ENCODE measurements at places on chromosomes 5 and 9. TPM values are rescaled to one million over a fixed set of nuclear protein-coding genes. Genes with fewer than 3 reads are reported as not detected.
A peak's percentile ranks its signal among the peaks of the same experiment; 100 is the strongest.

GRCh38 chr5:32092938-32093812 is 80.9 kb downstream of the GOLPH3 start:
- no peak overlapping the region for H3K4me3 ChIP-seq
- peaks cover 20% of the 10 kb centered on the region for H3K36me3 ChIP-seq
- H3K27ac ChIP-seq: no peak overlapping the region
- H3K27me3 ChIP-seq: no peaks in the 10 kb centered on the region
- H3K4me1 ChIP-seq: peaks cover 23% of the 10 kb centered on the region

DNA sequence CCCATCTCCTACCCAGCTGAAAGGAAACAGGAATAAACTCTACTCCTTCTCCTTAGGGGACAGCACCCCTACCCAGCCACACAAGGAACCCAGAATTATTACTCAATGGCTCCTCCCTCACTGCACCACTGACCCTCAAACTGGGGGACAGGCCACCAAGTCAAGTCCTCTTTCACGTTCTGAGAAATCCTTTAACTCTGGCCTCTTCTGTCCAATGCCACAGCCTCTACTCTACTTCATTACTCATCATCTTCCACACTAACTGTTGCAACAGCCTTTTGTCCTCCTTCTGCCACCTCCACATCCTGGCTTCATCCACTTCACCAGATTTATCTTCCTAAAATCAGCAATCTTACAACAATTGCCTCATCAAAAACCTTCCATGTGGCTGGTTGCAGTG is 6.8 kb downstream of the TTC39B start:
- no peak overlapping the region for H3K4me3 ChIP-seq
- H3K4me1 ChIP-seq: peaks cover 11% of the 10 kb centered on the region
- H3K27me3 ChIP-seq: no peaks in the 10 kb centered on the region
- no peak for DNase-seq
- no peak overlapping the region for H3K27ac ChIP-seq

DNA sequence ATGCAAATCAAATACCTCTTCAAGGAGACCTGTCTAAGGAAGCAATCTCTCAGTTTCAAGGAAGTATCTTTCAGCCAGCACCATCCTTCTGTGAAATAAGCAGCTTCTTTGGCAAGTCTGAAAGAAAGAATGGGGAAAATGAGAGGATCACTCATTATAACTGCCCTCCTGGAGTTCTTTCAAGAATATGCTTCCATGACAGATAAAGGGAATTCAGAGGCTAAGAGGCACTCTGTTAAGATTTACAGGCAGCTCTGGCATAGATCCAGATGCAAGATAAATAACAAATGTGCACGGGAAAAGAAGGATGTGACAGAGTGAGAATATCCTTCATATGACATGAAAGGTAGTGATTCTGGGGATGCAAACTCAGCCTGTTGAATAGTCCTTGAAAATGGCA is 348.2 kb upstream of the CCNG1 start:
- H3K4me3 ChIP-seq: no peak overlapping the region
- no peaks in the 10 kb centered on the region for H3K4me1 ChIP-seq
- H3K27ac ChIP-seq: no peak overlapping the region
- H3K27me3 ChIP-seq: no peaks in the 10 kb centered on the region

TEX48 gene
- total RNA-seq: not detected

ENTREP1 gene
- total RNA-seq: 35.7 TPM

- no peak for DNase-seq
- H3K4me3 ChIP-seq: no peak overlapping the region
- no peaks in the 10 kb centered on the region for H3K27me3 ChIP-seq
- H3K4me1 ChIP-seq: no peaks in the 10 kb centered on the region
- no peaks in the 10 kb centered on the region for H3K36me3 ChIP-seq
Measured at GRCh38 chr5:34622098-34622400, 34.1 kb upstream of the RAI14 start.

CHSY3 gene
- total RNA-seq: 0.49 TPM

DNA sequence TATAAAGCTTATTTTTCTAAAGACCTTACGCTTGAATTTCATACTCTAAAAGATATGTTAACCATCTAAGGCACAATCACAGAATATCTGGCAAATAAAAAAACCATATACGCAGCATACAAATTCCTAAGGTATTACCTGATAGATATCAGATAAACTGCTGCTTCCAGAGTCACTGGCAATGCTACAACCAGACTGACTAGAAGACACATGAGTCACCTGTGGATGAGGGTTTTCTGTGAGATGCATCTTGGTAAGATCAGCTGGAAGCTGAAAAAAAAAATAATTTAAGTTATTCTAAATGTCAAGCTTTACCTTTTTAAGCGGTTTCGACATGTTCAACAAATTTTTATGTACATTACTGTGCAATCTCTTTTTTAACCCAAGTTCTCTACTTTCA is 113.8 kb downstream of the RAPGEF6 start:
- peaks cover 17% of the 10 kb centered on the region for H3K36me3 ChIP-seq
- no peak for DNase-seq
- no peaks in the 10 kb centered on the region for H3K27me3 ChIP-seq
- H3K4me3 ChIP-seq: no peak overlapping the region

DIRAS2 gene
- not detected for total RNA-seq

PDZD2 gene
- total RNA-seq: 7.8 TPM

DNA sequence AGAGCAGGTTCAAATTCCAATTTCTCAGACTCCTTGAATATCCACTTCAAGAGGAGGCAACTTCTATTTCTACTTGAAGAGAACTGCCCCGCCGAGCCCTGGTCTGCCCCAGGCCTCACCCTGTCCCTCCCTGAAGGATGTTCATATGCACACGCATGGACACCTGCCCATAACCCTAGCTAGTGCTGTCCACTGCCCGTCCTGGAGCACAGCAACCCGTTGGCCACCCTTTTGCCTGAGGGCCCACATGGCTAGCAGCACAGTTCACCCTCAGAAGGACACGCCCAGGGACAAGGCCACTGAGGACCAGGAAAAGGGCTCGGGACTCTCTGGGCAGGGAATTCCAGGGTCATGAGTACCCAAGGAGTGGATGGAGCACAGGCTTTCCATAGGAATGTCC is 63.6 kb downstream of the EGFLAM start:
- no peak overlapping the region for H3K27ac ChIP-seq
- H3K27me3 ChIP-seq: no peaks in the 10 kb centered on the region
- H3K4me1 ChIP-seq: no peaks in the 10 kb centered on the region
- no peaks in the 10 kb centered on the region for H3K36me3 ChIP-seq
- no peak overlapping the region for H3K4me3 ChIP-seq

GRCh38 chr9:69649566-69650250 is 22.5 kb downstream of the APBA1 start:
- no peaks in the 10 kb centered on the region for H3K27me3 ChIP-seq
- no peak overlapping the region for H3K4me3 ChIP-seq
- H3K4me1 ChIP-seq: no peaks in the 10 kb centered on the region
- DNase-seq: no peak

DNA sequence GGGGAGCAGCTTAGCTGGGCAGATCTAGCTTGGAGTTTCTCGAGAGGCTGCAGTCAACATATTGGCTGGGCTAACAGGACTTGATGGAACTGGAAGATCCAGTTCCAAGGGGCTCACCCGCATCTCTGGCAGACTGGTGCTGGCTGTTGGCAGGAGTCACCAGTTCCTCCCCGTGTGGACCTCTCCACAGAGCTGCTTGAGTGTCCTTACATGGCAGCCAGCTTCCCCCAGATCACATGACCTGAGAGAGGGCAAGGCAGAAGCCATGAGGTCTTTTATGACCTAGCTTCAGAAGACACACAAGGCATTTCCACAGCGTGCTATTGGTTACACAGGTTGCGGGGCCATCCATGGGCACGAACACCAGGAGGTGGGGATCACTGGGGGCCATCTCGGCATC is 26.4 kb upstream of the RXRA start:
- H3K27ac ChIP-seq: no peak overlapping the region
- peak; percentile 32 for DNase-seq
- no peaks in the 10 kb centered on the region for H3K36me3 ChIP-seq

CRB2 gene
- not detected for total RNA-seq

PCDHGB2 gene
- total RNA-seq: 2.2 TPM

FAXDC2 gene
- 3.1 TPM for total RNA-seq

DNA sequence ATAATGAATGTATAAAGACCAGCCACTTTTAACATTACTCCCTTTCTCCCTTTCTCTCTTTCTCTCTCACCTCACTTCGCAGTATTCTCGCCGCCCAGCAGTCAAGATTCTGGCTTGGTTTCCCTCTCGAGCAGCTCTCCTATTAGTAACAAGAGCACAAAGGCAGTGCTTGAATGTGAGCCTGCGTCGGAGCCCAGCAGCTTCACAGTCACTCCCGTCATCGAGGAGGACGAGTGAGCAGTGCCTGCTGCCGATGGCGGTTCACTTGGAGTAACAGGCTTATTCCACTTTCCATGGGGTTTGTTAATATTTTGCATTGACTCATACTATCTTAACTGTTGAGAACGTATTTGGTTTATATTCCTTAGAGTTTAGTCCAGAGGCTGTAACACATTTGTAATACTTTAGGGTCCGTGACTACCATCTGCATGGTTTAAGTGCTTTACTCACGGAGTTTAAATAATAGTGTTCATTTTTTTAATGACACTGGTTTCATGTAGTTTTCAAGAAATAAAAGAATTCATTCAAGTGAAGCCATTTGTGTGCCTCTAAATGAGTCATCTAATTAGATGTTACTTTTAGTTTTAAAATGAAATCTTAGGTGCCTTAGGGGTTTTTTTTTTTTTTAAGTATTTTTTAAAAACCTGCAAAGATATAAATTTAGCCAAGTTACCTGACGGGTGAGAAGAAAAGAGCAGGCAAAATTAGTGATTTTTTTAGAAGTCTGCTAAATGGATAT is 8.4 kb upstream of the DMRT3 start:
- H3K27me3 ChIP-seq: peaks cover 85% of the 10 kb centered on the region
- peaks cover 4% of the 10 kb centered on the region for H3K4me1 ChIP-seq
- no peaks in the 10 kb centered on the region for H3K36me3 ChIP-seq
- H3K4me3 ChIP-seq: no peak overlapping the region
- DNase-seq: no peak

- no peak overlapping the region for H3K27ac ChIP-seq
- H3K4me1 ChIP-seq: no peaks in the 10 kb centered on the region
- no peaks in the 10 kb centered on the region for H3K27me3 ChIP-seq
- peaks cover 100% of the 10 kb centered on the region for H3K36me3 ChIP-seq
Measured at GRCh38 chr5:146151970-146152369, 30.5 kb downstream of the LARS1 start.

DNA sequence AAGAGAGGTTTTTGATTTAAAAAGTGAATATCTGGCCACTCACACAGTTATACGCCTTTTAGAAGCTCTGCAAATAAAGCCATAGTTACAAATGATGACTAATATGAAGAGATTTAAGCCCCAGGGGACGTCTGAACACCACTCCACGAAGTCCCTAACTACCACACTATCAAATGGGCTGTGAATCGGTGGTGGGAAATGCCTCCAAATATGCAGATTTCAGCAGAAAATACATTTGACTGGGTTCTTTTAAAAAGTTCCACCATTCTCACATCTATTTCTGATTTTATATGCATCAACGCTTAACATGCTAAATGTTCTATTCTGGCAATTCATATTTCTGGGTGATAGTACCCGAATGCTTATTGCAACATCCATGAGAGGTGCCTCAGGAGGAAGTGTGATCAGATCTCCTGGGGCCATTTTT is 22.5 kb downstream of the TICAM2 start:
- no peaks in the 10 kb centered on the region for H3K27me3 ChIP-seq
- no peak overlapping the region for H3K27ac ChIP-seq
- no peak overlapping the region for H3K4me3 ChIP-seq

CAMK2A gene
- total RNA-seq: 118 TPM

DNA sequence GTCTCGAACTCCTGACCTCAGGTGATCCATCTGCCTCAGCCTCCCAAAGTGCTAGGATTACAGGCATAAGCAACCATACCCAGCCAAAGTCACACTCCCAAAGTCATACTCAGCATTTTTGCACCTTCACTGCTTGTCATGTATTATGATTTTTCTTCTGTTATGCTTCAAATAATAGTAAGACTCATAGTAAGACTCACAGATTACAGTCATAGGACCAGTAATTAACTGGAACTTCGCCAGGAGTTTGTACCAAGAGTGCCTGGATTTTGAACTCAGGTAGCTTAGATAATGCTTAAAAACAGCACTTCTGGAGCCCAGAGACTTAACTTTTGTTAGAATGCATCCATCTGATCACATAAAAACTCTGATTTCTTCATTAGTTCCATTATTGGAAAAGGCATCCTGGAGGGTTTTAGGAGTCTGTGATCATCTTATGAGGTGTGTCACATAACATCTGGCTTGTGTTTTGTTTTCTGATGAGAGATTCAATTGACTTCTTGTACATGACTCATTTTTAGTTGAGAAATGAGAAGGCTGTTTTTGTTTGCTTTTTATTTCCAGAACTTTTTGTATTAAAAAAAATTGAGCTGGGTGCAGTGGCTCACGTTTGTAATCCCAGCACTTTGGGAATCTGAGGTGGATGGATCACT is 131.5 kb downstream of the ADAMTS19 start:
- no peaks in the 10 kb centered on the region for H3K4me1 ChIP-seq
- H3K4me3 ChIP-seq: no peak overlapping the region
- DNase-seq: no peak
- H3K36me3 ChIP-seq: no peaks in the 10 kb centered on the region
- no peak overlapping the region for H3K27ac ChIP-seq

NREP gene
- 7.0 TPM for total RNA-seq

GRCh38 chr9:86734771-86735170 is 212.5 kb downstream of the GAS1 start:
- no peaks in the 10 kb centered on the region for H3K36me3 ChIP-seq
- no peaks in the 10 kb centered on the region for H3K4me1 ChIP-seq
- H3K4me3 ChIP-seq: no peak overlapping the region
- no peak for DNase-seq
- H3K27ac ChIP-seq: no peak overlapping the region
- no peaks in the 10 kb centered on the region for H3K27me3 ChIP-seq

- peaks cover 9% of the 10 kb centered on the region for H3K4me1 ChIP-seq
- DNase-seq: no peak
- H3K27ac ChIP-seq: no peak within 1 kb of the TSS
- H3K4me3 ChIP-seq: peak within 1 kb of the TSS; percentile 59
Measured at GRCh38 chr5:132746954-132747615, at the start of gene CCNI2. CCNI2 (plus strand) TSS chr5:132747426; CDS start chr5:132747496, 70 bp downstream.

DNA sequence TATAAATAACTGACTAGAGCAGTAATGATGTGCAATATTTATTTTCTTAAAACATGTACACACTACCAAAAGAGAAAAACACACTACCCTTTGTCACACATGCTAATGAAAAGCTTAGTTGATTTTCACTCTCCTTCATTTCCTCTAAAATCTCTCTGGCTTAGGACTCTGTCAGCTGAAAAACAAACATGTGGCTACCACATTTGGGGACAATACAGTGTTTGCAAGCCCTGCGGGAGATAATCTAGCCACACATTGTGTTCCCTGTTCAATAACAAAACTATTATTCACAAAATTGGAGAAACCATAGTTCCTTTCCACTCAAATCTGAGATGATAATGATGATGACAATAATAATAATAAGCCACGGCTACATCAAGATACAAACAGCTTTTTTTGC is 3.5 kb upstream of the LOX start:
- peaks cover 4% of the 10 kb centered on the region for H3K4me1 ChIP-seq
- H3K4me3 ChIP-seq: no peak overlapping the region
- H3K36me3 ChIP-seq: no peaks in the 10 kb centered on the region
- no peaks in the 10 kb centered on the region for H3K27me3 ChIP-seq
- DNase-seq: no peak

- H3K27ac ChIP-seq: no peak overlapping the region
- H3K4me1 ChIP-seq: no peaks in the 10 kb centered on the region
- DNase-seq: no peak
- no peak overlapping the region for H3K4me3 ChIP-seq
- no peaks in the 10 kb centered on the region for H3K27me3 ChIP-seq
Measured at GRCh38 chr5:119359737-119360413, 4.1 kb downstream of the TNFAIP8 start.

PCDHB10 gene
- total RNA-seq: 0.27 TPM

Measured in psoas muscle (tissue), 8 donors.